HFF-Myc (cell line): ENCODE measurements at places on chromosomes 16 and 17.
A peak's percentile ranks its signal among the peaks of the same experiment; 100 is the strongest.

- no peak for DNase-seq
Measured at GRCh38 chr16:4194661-4195060, 47.2 kb downstream of the SRL start.

DNA sequence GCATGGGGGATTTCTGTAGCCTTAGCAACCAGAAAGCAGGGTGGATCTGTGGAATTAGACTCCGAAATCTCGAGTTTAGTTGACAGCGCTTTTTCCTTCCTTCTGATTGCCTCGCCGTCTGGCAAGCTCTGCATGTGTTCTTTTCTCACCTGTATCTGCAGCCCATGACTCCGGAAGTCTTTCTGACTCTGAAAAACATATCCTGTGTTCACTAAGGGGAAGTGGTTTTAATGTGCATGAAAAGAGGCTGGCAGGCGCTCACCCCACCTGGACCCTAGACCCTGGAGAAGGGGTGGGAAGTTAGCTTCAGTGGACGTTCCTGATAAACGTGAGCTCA lies 158.5 kb downstream of the RPTOR start:
- no peak for DNase-seq

DNA sequence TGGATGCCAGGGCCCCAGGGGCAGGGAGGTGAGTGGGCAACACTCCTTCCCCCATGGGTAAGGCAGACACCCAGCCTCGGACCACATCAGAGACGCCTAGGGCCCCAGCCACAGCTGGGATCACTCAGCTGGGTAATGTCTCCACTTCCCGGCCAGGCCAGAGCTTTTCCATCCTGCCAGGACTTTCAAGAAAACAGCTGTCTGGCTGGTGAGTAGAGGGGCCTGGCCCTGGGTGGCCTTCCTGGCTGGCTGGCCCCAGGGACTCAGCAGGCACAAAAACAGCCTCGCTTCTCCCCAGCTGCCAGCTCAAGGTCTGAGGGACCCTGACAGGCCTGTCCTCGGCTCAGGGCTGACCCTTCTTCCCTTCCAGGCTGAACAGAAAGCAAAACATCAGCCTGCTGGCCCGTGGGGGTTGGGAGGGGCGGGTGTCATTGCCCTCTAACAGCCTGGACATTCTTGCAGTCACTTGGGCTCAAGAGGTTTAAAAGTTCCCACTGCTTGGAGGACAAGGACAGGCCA lies 45.3 kb upstream of the JPH3 start:
- no peak for DNase-seq

DNA sequence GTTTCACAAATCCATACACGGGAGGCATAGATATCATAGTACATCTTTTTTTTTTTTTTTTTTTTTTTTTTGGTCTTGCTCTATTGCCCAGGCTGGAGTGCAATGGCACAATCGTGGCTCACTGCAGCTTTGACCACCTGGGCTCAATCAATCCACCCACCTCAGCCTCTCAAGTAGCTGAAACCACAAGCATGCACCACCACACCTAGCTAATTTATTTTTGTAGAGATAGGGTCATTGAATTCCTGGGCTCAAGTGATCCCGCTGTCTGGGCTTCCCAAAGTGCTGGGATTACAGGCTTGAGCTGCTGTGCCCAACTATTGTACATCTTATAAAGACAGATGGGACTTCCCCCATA lies 3.5 kb upstream of the RAPGEFL1 start:
- DNase-seq = no peak

GRCh38 chr17:82324566-82325285 lies 7.3 kb upstream of the CD7 start:
- no peak for DNase-seq

DNA sequence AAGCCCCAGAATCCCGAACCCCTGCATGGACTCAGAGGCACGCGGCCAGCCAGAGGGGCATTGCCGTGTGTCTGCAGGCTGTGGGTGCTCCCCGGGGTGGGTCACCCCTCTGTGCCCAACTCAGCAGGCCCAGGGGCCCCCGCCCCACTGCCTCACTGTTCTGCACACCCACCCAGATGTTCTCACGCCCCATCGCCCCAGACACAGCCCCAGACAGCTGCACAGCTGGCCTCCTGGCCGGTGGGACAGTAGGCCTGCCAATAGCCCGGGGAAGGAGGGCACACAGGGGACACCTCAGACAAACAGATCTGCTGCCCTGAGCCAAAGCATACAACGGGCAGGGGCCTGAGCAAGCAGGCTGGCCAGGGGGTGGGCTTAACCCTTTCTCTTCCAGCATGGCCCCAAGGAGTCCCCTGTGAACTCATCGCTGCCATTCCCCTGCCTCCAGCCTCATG lies 27.6 kb upstream of the NXPH3 start:
- no peak for DNase-seq

GRCh38 chr17:44043272-44043696 lies 23.2 kb downstream of the LSM12 start:
- no peak for DNase-seq

- DNase-seq = no peak
Measured at GRCh38 chr17:43690624-43691316, 29.0 kb upstream of the MEOX1 start.

DNA sequence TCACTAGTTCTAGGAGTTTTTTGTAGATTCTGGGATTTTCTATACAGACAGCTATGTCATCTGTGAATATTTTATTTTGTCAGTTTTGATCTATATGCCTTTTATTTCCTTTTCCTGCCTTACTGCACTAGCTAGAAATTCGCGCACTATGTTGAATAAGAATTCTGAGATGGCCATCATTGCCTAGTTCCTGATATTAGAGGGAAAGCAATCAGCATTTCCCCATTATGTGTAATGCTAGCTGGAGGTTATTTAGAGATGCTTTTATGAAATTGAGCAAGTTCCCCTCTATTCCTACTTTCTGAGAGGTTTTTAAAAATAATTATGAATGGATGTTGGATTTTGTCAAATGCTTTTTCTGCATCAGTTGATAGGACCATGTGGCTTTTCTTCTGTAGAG lies 23.8 kb downstream of the MPRIP start:
- DNase-seq = no peak

- DNase-seq = peak; percentile 27
Measured at GRCh38 chr16:69448470-69449193, 24.2 kb downstream of the CYB5B start.

DNA sequence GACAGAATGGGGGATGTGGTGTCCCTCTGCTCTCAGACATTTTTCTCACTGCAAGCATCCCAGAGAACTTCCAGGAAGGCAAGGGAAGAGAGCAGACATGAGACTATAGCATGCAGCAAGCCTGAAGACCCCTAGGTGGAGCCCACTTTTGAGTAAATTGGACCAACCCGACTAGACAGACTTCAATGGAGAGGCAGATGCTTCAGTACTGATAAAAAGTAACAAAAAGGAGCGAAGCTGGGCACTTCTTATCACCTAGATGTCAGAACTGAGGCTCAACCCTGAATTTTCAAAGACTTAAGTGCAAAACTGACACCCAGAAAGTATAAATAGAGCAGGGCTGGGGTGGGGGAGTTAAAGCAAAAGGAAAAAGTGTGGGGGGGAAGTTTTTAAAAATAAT lies 130.8 kb downstream of the PMP22 start:
- no peak for DNase-seq

DNA sequence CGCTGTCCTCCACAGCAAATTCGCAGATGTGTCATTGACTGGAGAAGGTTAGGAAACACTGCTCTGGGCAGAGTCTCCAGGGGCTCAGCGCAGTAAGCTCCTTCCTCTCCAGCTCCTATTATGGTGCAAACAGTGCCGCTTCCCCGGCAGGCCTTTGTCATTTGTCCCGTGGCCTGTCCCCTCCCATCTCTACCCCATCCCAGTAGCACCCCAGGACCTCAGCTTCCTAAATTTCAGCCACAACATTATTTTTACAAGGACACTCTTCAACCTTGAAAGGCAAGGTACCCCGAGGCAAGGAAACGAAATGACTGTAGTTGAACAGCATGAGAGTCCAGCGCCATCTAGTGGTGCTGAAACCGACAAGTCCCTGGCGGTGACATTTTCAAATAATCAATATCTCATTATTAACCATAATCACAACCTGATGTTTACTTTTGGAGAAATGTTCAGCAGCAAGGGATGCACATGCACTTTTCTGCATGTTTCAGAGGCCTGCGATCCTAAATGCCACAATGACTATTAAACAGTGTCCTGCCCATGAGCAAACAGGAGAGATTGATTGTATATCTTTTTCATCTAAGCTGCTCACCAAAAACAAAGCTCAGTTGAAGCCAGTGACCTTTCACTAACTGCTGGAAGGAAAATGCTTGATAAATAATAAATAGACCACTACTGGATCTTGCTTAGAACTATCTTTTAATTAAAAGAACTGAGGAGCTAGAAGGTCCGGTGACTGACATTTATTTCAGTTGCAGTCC lies 16.5 kb downstream of the MRPS23 start:
- peak; percentile 47 for DNase-seq

DNA sequence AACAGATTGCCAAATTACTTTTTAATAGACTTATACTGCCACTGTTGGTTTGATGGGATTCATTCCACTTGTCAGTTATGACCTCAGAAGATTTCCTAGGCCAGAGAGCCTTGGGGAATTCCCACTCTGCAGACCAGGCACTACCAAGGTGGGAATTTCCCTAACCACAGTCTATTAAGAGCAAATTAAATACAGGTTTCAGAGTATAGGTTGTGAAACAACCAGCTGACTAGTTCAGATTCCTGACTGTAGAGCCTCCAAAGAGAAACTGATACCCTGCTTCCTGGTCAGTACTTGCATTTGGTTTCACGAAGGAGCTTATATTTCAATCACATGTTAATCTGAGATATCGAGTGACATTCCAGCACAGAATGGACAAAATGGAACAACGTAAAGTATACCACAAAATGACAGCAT lies 186.5 kb downstream of the STX8 start:
- DNase-seq = peak; percentile 71

DNA sequence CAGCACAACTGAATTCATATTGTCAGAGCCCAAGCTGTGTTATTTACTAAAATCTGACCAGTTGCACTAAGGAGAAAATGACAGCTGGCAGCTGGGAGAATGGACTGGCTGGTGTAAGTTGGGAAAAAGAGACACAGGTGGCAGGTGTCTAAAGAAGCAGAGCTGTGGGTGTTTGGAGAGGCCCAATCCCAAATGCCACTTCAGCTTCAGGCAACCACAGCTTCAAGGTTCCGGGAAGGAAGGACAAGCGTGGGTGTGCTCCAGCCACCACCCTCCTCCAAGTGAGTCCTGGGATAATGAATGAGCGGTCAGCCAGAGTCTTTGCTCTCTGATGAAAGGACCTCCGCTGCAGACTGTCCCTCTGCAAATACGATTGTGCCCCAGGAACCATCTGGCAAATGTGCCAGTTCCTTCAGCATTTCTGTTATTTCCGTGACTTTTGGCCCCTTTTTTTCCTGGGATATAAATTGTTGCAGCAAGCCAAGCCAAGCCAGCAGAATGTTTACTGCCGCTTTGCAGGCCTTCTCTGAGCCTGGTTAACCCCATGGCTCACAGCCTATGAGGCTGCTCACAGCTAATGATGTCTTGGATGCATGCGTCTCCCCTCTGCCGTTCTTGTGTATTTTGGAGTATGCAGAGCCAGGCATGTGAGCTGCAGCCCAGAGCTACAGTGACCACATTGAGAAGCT lies 9.5 kb upstream of the RHBDL3 start:
- no peak for DNase-seq

GRCh38 chr16:77612596-77612995 lies 109.7 kb upstream of the NUDT7 start:
- DNase-seq = no peak

DNA sequence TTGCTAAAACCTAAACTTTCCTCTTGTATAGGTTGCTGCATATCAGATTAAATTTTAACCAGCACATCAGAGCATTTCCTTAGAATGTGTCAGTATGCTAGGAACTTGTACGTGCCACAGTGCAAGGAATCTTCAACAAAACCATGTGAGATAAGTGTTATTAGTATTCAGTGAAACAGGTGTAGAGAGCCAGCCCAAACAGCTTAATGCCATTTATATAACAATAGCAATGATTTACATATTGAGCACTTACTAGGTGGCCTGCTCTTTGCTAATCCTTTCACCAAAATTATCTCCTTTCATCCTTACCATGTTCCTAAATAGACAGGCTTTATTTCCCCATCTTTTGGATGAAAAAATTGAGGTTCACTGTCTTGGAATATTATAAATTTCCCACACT lies 485.7 kb downstream of the HS3ST4 start:
- DNase-seq = no peak

DNA sequence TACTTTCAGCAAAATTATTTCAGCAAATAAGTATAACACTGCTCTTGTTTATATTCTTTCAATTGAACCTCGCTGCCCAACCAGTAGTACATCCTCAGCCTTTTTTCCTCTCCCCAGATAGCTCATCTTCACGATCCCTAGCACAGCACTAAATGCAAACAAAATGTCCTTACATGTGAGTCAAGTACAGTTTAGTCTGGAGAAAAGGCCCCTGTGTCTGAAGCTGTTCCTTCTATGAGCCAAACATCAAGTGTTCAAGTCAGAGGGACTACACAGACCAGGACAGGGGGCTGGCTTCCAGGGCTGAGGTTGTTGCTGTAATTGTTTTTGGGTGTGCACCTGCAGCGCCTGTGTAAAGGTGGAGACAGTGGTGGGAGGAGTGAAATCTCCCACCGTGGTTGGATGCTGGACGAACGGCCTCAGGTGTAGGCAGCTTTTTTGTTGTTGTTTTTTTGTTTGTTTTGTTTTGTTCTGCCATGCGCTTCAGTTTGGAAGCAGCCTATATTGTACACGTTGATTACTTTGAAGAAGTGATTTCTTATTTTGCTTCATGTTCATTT lies 147.1 kb downstream of the PRKCA start:
- no peak for DNase-seq

GRCh38 chr16:89038221-89038721 lies 55.4 kb upstream of the ACSF3 start:
- no peak for DNase-seq

DNA sequence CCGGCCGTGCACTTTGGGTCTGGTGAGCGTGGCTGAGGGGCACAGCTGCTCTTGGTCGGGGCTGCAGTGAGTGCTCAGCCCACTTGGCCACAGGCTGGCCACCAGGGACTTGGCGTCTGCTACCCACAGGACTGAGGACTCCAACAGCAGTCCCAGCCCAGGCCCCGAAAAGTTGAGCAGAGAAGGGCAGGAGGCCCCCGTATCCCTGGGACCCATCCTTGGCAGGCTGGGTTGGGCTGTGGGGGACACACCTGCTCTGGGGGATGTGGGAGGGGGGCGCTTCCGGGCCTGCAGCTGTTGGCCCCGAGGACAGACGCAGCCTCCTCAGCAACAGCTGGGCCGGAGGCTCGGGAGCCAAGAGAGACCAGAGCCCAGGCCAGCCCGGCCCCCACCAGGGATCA lies 19.4 kb upstream of the SSTR5 start:
- no peak for DNase-seq

GRCh38 chr17:48134912-48135480 lies 27.4 kb downstream of the SNX11 start:
- no peak for DNase-seq

GRCh38 chr17:56891751-56892150 lies 22.1 kb downstream of the TRIM25 start:
- DNase-seq = no peak

DNA sequence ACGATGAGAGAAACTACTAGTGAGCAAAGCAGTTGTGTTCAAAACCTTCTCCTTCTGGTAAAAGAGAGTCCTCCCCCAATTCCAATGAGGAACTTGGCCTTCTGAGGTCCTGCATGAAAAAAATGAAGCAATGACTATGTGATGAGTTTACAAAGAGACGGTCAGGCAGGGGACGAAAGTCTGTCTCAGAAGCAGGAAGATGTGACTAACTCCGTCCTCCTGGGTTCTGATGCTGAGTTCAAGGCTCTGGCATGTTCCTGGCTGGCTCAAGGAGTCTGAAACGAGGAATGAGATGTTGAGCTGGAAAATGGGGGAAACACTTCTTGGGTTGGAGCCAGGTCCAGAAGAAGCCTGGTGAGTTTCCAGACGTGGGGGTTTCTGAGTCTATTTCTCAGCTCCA lies 129.6 kb downstream of the CPPED1 start:
- no peak for DNase-seq
